Activated CD4-positive, alpha-beta memory T cell treated with anti-CD3 and anti-CD28 coated beads for 36 hours (primary cell): ENCODE measurements at places on chromosomes 5 and 9. TPM values are rescaled to one million over a fixed set of nuclear protein-coding genes. Genes with fewer than 3 reads are reported as not detected.

EPB41L4A gene
- total RNA-seq: 1.5 TPM

TMEFF1 gene
- total RNA-seq: 0.24 TPM

- H3K27ac ChIP-seq: no peak overlapping the region
- H3K36me3 ChIP-seq: peaks cover 3% of the 10 kb centered on the region
- no peak overlapping the region for H3K4me3 ChIP-seq
- no peak for DNase-seq
- H3K27me3 ChIP-seq: no peaks in the 10 kb centered on the region
Measured at GRCh38 chr9:112409758-112410157, 29.9 kb downstream of the HSDL2 start.

DNA sequence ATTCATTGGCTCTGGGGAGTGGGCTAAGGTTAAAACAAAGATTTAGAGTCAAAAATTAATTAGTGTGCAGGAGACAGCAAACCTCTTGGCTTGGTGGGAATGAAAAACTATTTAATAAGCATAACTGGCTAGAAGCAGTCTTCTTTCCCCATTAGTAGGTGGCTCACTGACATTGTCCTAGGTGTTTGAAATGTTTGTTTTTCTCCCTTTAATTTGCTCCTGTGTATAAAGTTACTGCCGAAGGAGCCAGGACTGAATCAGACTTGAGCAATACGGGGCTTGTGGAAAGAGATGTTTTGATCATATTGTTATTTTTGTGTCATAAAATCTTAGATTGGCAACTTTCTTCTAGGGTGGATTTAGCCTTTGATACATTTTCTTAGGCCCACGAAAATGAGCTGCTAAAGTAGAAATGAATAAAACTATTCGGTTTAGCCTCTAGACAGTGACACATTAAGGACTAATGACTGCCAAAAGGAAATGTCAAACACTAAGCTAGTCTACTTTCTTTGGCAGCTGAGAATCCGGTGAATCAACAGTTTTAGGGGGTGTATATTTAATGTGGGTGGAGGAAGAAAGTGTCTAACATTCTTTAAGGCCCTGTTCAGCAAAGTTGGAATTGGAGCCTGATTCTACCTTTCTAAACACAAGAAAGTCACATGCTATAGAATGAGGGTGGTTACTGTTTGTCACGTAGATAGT, 30.2 kb downstream of the LRRTM2 start:
- no peak for DNase-seq
- H3K4me1 ChIP-seq: peaks cover 5% of the 10 kb centered on the region
- no peak overlapping the region for H3K27ac ChIP-seq
- H3K27me3 ChIP-seq: no peaks in the 10 kb centered on the region
- no peak overlapping the region for H3K4me3 ChIP-seq

DNA sequence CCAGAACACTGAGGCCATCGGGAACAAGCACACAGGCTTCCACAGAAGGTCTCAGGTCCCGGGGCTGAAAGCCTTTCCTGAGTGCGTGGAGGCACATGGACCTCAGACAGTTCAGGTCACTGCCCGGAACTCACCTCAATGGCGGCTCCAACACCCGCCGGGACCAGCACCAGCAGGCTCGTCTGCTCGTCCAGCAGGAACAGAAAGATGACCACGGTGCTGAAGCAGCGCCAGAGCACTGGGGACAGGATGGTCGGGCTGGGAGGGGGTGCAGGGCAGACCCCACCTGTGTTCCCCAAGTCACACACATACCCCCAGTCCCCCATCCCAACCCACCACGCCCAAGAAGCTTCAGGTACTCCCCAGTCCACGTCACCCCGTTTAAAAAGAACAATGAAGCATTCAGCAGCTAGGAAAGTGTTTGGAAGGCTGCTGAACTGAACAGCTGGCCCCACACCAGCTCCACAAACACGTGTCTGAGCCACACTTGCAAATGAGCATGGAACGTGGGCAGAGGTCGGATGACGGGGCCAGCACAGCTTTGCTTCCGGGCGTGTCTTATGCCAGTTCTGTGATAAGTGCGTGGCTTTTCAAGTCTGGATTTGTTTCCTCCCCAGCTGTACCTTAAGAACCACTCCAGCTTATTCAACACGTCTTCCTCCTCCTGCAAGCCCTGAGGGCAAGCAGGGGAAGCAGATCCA, 14.6 kb downstream of the CLPTM1L start:
- H3K27ac ChIP-seq: no peak overlapping the region
- no peak for DNase-seq
- H3K27me3 ChIP-seq: no peaks in the 10 kb centered on the region

- H3K27ac ChIP-seq: no peak overlapping the region
- H3K27me3 ChIP-seq: no peaks in the 10 kb centered on the region
Measured at GRCh38 chr9:135792268-135793128, 90.5 kb downstream of the KCNT1 start.

GRCh38 chr5:149646564-149646963, 65.3 kb downstream of the ARHGEF37 start:
- no peaks in the 10 kb centered on the region for H3K36me3 ChIP-seq
- peak; percentile 63 for DNase-seq
- H3K27ac ChIP-seq: no peak overlapping the region
- H3K4me1 ChIP-seq: peaks cover 6% of the 10 kb centered on the region
- H3K27me3 ChIP-seq: no peaks in the 10 kb centered on the region

DNA sequence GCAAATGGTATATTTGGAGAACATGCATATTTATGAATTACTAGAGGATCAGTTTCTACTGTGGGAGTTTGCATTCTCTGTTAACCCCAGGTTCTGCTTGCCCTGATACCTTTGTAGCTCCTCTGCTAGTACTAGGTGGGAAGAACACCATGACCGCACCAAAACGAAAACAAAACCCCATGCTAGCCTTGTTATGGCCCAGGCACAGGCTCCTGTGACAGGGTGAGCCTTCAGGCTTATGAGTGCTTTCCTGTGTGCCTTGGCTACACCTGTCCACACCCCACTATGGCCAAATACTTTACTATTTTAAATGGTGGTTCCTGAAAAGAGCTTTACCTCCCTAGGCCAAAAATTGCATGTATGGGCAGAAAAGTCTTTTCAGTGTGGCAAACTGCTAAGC, 94.8 kb downstream of the PPIC start:
- H3K27ac ChIP-seq: no peak overlapping the region
- peaks cover 10% of the 10 kb centered on the region for H3K36me3 ChIP-seq
- H3K27me3 ChIP-seq: no peaks in the 10 kb centered on the region
- DNase-seq: no peak

DNA sequence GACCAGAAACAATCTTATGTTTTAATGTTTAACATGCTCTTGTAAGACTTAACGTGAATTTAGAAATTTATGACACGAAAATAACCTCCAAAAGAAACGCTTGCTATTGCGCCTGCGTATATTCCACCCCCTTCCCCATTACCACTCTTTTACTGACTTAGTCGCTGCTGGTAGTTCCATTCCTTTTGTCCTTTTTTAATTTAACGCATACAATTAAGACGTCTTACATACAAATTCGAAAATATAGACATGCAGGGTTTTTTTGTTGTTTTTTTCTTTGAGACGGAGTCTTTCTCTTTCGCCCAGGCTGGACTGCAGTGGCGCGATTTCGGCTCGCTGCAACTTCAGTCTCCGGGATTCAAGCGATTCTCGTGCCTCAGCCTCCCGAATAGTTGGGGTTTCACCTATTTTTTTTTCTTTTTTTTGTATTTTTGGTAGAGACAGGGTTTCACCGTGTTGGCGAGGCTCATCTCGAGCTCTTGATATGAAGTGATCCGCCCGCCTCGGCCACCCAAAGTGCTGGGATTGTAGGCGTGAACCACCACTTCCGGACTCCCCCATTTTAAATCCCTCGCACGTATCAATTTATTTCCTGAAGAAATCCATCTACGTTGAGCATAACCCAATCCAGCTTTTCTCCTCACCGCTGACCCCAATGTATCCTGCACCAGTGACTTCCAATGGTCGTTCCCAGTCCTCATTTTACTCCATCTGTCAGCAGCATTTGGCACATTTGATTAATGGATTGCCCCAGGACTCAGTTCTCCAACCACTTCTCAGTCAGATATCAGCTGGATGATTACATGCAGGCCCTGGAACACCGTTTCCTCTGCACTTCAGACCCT, 684 bp upstream of the MED7 start:
- peak; percentile 81 for DNase-seq
- no peaks in the 10 kb centered on the region for H3K27me3 ChIP-seq
- peaks cover 27% of the 10 kb centered on the region for H3K36me3 ChIP-seq
- peak overlapping the region; percentile 96 for H3K4me3 ChIP-seq
- H3K4me1 ChIP-seq: peaks cover 52% of the 10 kb centered on the region
